ENCODE measurements at places on chromosomes 7 and 10.

GRCh38 chr10:114917927-114918672, 19.9 kb upstream of the TRUB1 start:
- DNase-seq = no peak

GRCh38 chr7:138981332-138982203, at the start of gene KIAA1549:
KIAA1549 (minus strand) TSS chr7:138981389; CDS start chr7:138981269, 120 bp downstream.
- no peak for DNase-seq

DNA sequence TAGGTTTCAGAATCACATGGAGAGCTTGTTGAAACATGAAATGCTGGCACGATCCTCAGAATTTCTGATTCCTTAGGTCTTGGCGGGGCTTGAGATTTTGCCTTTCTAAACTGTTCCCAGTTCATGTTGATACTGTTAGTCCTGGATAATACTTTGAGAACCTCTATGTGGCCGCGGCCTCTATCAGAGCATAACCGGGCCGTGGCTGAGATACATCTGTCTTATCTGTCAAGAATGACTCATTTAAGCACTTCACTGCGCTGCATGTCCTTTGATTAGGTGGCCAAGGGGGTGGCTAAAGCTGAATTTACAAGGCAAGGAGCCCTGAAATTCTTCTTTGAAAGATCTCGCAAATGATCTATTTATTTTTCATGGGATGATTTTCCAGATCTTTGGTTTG, 66.9 kb downstream of the GALNT17 start:
- no peak for DNase-seq

GRCh38 chr7:138799336-138800000, 1.5 kb upstream of the ATP6V0A4 start:
- no peak for DNase-seq

DNA sequence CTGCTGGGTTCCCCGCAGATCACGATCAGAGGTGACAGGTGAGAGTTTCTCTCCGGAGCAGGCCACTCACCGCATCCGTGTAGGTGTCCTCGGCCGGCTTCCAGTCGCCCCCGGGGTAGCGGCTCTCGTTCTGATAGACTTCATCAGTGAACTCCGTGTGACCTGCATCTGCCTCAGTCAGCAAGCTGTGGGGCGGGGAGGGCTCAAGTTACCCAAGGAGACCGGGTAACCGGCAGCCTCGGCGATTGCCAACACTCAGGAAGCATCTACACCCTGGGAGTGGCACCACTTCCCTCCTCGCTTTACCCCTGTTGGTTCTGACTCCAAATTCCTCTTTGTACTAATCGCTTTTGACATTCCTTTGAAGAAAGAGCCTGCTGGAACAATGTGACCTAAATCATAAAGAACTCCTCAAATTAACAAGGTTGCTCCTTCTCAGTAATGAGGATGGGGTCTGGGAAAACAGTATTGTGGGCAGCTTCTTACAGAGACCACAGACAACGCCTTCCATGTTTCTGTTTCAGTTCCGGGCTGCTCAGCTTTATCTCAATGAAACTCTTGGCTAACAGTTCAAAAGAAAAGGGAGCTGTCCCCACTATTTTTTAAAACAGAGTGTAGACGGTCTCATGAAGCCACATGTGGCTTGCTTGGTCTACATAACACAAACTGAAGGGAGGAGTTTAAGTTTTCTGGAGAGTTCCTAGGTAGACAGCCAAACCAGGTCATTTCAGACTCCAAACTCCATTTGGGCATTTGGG, 118.1 kb downstream of the MYOF start:
- no peak for DNase-seq

GRCh38 chr10:129971381-129972144, 7.5 kb upstream of the EBF3 start:
- DNase-seq = no peak

DNA sequence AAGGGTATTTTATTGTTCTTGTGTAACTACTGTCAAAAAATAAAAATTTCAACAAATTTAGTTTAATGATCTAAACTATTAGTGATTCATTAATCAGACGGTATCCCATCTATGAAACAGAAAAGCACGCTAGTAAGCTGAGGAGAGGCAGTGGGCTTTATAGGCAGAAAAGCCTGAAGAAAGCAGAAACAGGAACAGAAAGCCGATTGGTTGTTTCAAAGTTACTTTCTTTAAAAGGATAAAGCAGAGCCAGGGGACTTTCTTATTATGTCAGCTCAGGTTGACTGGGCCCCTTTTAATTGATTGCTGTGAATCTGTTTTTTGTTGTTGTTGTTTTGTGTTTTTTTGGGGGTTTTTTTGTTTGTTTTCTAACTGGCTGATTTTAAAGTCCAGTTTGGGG, 105.5 kb downstream of the TES start:
- DNase-seq = no peak

DNA sequence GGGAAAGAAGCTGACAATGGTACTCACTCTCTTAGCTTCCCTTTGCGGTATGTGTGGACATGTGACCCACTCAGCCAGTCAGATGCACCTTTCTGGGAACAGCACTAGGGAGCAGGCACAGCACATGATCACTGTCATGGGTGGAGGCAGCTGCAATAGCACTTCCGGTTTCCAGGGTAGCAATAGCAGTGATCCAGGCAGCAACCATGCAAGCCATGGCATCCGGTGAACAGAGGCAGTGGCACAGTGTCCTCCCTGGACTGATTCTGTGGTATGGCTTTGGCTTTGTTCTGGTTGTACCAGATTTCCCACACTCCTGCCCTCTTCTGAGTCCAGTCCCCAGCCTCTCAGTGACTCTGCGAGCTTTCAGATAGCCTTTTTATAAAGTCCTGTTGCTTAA, 86.8 kb upstream of the NAMPT start:
- DNase-seq = no peak

DNA sequence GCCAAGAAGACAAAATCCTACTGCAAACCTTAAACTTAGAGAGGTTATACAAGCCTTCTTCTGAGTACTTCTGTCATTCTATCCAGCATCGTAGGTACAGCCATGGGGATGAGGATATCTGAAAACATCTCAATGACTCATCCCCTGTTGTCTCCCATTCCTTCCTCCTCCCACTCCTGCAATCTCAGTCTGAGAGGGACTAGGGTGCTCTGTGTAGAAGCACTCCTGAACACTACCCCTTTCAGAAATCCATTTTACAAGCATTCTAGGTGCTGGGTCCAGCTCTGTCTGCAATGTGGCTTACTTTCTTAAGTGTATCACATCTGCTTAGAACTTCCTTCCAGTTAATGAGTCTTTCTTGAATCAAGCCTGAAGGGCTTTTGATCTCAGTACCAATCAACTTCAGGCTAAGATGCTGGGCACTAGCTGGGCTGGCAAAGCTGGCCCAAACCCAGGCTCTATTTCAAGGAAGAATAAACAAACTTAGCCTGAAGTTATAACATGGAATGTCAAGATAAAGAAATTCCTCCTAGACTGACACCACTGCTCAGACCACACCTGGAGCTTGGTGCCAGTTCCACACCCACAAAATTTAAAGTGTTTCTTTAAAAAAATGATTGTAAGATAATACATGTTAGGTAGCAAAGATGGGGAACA, 270.3 kb upstream of the AOAH start:
- DNase-seq = no peak
